ENCODE measurements at places on chromosomes 12 and 14. TPM values are rescaled to one million over a fixed set of nuclear protein-coding genes. Genes with fewer than 3 reads are reported as not detected.
A peak's percentile ranks its signal among the peaks of the same experiment; 100 is the strongest.

- DNase-seq = no peak
Observed at GRCh38 chr12:18825138-18825537, 87.2 kb downstream of the CAPZA3 start.

DNA sequence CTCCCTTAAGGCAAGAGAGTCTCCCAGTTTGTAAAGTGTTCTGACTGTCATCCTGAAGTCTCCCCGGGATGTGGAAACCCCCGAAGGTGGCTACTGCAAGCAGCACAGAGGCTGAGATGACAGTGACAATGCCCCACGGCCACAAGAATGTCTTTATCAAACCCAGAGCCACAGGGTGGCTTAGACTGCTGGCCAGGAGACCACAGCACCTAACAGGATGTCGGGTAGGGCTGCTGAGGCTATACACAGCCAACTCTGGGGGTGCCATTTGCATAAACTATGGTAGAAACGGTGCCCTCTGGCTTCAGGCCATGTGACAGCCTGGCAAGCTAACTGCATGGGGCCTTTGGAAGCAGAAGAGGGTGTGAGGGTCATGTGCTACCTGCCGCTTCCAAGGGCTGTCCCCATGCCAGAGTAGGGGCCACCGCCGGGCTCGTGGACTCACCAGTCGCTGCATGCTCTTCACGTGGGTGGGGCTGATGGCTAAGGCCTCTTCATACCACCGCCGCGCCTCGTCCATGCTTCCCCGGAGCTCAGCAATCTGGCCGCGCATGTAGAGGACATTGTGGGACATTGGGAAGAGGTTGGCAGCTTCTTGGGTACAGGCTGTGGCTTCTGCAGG is 180.9 kb downstream of the CALM1 start:
- no peak for DNase-seq

DNA sequence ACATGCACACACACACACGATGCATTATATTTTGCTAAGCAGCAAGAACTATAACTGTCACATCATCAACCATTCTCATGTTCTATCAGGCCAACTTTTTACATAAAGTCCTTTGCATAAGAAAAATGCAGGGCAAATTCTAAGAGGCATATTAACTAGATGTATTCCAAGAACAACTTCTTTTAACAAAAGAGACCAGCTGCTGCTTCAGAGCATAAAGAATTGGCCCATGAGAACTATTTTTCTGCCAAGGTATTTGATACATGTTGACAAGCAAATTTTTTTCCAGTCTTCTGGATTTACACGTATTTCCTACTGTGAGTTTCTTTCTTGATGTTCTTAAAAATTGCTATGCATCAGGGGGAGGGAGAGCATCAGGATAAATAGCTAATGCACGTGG is 27.2 kb downstream of the GLT8D2 start:
- DNase-seq = no peak

FLVCR2 gene
- 2.9 TPM for total RNA-seq

RDH12 gene
- not detected for total RNA-seq

DIO3 gene
- not detected for total RNA-seq

- no peak for DNase-seq
Observed at GRCh38 chr14:89221109-89221810, 195.8 kb downstream of the FOXN3 start.

AQP2 gene
- total RNA-seq = not detected

PPM1H gene
- total RNA-seq = 33.3 TPM

- DNase-seq = no peak
Observed at GRCh38 chr12:90037740-90038139, 329.1 kb upstream of the ATP2B1 start.

DNA sequence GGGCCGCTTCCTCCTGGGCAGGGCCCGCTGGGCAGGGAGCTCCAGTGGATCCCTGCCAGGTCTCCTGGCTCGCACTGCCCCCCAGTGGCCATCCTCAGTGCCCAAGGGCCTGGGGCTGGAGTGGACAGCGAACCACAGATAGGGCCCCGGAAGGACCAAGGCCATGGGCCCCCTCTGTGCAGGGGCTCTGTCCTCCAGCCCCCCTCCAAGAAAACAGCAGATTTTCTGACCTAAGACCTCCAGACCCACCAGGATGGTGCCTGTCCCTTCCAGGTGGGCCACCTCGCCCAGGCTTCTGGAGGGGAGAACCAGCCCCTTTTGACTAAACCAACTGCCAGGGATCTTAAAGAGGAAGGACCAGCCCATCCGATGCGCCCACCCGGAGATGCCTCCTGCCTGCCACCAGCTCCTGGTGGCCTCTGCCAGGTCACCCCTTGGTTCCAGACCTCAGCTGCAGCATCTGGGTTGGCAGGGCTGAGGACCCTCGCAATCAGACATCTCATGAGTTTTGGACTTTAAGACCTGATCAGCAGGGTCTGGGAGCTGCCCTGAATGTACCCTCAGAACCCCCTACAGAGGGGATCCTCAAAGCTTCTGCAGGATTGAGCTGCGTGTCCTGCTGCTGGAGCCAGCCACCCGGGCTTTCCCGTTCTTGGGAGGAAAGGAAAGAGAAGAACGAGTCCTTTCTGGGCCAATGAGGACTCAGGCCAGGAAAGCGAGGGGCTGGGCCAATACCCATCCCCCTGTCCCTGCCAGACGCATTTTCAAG is 325.8 kb upstream of the DIO3 start:
- DNase-seq = peak; percentile 40

GRCh38 chr14:83847102-83847501 is 1682.8 kb upstream of the FLRT2 start:
- DNase-seq = no peak

GRCh38 chr12:42473561-42473960 is 116.0 kb downstream of the PRICKLE1 start:
- peak; percentile 40 for DNase-seq

GRCh38 chr14:69363964-69364363 is 34.1 kb downstream of the ERH start:
- no peak for DNase-seq

TPPP2 gene
- not detected for total RNA-seq

GRCh38 chr14:80434574-80435321 is 223.4 kb upstream of the DIO2 start:
- peak; percentile 30 for DNase-seq

DNA sequence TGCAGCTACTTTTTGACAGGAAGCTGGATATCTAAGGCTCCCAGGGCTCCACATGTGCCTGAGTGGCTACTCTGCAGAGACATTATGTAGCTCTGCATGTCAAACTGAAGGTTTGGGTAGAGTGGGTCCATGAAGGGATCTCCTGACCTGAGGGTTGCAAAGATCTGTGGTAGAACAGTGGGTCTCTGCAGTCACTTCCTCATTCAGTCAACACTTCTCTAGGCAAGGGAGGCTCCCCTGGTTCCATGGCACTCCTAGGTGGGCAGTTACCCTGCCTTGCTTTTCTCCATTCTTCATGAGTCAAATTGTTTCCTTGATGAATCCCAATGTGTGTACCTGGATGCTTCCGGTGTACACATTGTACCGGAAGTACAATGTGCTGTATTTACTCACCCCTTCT is 57.4 kb downstream of the CMAS start:
- DNase-seq = no peak

DNA sequence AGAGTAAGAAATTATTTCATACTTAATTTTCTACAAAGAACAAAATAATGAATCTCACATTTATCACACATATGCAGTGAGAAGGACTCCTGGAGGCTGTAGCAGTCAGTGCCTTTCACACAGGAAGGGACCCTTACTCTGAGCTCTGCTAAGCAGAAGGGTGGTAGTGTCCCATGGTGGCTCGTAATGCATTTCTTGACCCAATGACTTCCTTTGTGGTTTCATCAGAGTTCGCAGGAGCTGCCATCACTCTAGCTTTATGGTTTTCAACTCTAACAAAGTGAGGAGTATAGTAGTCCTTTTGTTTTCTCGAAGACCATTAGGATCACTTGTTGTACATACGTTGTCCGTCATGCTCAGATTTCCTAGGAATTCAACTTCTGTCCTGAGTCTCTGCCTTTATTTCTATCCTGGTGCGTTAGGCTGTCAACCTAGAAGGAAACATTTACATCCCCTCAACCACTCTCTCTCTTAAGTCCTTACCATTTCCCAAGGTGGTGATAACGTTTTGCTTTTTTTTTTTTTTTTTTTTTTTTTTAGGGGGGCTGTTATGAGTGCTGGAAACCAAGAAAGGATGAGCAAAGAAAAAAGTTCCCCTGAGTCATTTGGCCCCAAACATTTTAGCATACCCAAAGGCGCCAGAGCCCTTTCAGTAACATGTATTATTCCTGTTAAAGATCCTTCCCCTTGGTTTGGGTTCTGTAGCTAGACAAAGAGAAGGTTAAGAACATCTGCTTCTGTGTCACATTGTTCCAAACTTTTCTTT is 37.2 kb downstream of the GABARAPL1 start:
- no peak for DNase-seq

KRT78 gene
- not detected for total RNA-seq

RTL1 gene
- not detected for total RNA-seq

DNA sequence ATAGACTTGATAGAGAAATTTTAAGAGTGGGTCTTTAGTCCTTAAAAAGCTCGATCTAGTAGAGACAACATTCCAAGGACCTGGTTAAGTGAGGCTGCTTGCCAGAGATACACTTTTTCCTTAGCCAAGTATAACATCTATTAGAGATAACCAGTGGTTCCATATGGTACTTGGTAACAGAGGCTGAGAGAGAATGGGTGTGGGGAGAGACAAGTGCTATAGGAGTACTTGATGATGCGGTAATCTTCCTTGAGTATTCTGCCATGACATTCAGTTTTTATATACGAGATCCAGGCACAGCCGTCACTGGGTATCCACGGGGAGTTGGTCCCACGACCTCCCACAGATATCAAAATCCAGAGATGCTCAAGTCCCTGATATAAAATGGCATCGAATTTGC is 77.4 kb upstream of the REP15 start:
- DNase-seq = no peak

ANG gene
- 3.4 TPM for total RNA-seq

DNA sequence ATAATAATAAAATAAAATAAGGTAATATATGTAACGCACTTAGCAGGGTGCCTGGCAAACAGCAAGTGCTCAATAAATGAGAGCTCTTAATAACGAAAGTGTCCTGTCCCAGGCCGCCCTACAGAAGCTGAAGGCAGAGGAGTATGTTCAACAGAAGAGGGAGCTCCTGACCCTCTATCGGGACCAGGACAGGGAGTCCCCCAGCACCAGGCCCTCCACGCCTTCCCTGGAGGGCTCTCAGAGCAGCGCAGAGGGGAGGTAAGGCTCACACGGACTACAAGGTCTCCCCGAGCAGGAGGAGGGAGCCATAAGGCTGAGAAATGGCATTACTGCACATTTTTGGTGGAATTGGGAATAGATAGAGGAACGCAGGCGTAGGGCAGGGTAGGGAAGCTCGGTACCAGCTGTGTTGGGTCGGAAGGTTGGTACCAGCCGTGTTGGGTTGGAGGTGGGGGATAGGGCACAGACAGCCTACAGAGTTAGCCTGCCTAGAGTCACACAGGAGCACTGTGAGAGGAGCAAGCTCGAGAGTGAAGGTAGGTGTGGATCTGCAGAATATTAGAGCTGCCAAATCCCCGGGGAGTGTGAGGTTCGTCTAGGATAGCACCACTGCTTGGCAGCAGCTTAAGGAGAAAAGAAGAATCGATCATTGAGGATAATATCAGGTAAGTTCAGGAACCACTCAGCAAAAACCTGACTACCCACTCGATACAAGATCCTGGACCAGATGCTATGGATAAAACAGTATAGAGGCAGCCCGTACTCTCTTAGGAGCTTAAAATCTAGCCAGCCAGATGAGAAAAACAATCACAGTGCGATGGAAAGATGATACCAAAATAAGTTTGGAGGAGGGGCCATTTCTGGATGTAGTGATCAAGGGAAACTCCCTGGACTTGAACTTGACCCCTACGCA is 15.3 kb downstream of the TNFRSF1A start:
- peak; percentile 28 for DNase-seq

DNA sequence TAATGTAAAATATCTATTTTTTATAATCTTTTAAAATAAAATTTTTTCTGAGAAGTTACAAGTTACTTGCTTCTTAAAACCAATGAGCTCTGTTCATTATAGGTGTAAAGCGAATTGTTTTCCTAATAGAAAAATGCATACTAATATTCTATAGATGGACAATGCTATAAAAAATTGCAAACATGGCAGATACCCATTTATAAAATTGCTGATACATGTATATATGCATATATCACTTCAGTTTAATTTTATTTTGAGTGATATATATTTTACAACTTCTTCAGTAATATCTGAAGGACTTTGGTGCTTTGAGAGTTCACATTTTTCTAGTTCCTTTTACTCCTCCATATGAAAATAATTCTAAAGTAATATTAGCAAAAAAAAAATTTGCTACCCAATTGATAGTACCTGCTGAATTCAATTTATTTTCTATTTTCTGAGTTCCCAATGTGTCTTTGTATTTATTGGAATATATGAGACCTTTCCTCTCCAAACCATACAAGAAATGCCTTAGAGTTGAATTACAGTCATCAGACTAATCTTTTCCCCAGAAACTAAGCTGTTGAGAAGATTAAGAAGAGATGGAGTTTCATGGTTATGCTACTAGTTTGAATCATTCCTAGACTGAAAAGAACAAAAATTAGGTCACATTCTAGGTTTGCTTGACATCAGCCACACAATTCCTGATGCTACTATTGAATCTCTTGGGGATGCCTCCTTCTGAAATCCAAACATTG is 1937.5 kb upstream of the SEL1L start:
- DNase-seq = no peak

- DNase-seq = no peak
Observed at GRCh38 chr12:109715310-109716091, 1.9 kb downstream of the FAM222A start.

C12orf57 gene
- total RNA-seq = 105 TPM

GRCh38 chr14:68639758-68640574 is 152.9 kb downstream of the ZFP36L1 start:
- no peak for DNase-seq

Data from Caki2 (cell line).